ENCODE measurements at places on chromosomes 6 and 20. TPM values are rescaled to one million over a fixed set of nuclear protein-coding genes. Genes with fewer than 3 reads are reported as not detected.

CRYBG1 gene
- 4.3 TPM for polyA plus RNA-seq

RIPOR3 gene
- polyA plus RNA-seq: 6.7 TPM

TBX18 gene
- polyA plus RNA-seq: 31.3 TPM

GCNT2 gene
- polyA plus RNA-seq: 2.4 TPM

DNA sequence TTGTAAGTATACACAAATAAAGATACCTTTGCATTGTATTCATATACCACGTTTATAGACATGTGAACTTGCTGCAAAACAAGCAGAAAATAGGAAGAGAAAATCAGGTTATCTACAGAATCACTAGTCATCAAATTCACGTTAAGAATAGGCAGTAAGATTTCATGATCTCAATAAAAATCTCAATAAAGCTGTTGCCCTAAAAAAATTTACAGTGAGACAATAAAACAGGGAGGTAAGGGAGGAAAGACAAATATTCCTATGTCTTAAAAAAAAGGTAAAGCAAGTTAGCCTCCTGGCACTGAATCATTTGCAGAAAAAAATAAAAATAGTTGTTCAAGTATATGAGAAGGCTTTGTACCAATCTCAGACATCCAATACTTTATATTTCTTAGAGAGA lies 44.1 kb downstream of the GPX5 start:
- no peak for DNase-seq

- DNase-seq: no peak
These were observed 65.6 kb downstream of the TULP4 start for GRCh38 chr6:158377860-158378259.

- peak; percentile 36 for DNase-seq
These were observed 123.0 kb upstream of the AKIRIN2 start for GRCh38 chr6:87824958-87825491.

DNA sequence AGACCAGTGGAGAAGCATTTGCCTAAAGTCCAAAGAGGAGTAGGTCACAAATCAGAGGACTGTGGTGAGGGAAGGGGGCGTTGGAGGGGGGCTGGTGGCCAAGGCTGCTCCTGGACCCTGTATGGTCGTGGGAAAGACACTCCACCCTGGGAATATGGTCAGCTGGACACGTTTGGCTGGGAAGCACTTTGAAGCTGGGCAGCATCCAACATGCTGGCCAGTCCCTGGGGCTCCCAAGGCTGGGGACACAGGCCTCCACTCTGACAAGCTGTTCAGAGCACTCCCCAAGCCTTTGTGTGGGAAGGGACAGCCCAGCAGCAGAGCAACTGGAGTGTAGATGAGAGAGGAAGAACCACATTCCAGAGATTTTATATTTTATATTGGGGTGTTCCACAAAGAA lies 203.2 kb downstream of the ANKRD60 start:
- no peak for DNase-seq

- DNase-seq: no peak
These were observed 34.0 kb downstream of the AFDN start for GRCh38 chr6:167860550-167861226.

DNA sequence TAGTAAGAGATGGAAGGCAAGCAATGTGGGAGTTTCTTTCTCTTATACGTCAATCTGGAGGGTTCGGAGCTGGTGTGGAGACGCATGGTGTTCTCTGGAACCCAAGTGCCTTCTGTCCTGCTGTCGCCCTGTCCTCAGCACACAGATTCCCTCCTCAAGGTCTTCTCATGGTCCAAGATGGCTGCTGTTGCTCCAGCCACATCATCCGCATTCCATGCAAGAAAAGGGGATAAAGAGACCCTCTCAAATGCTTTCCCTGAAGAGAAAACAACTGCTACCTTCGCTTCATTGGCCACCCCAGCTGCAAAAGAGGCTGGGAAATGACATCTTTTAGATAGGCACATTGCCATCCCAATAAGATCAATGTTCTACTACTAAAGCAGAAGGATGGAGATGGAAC lies 151.2 kb downstream of the ANKRD60 start:
- no peak for DNase-seq

GRCh38 chr6:114288701-114289495 lies 53.9 kb downstream of the HS3ST5 start:
- peak; percentile 35 for DNase-seq

GRCh38 chr6:90846824-90847223 lies 260.0 kb upstream of the MAP3K7 start:
- no peak for DNase-seq

DNA sequence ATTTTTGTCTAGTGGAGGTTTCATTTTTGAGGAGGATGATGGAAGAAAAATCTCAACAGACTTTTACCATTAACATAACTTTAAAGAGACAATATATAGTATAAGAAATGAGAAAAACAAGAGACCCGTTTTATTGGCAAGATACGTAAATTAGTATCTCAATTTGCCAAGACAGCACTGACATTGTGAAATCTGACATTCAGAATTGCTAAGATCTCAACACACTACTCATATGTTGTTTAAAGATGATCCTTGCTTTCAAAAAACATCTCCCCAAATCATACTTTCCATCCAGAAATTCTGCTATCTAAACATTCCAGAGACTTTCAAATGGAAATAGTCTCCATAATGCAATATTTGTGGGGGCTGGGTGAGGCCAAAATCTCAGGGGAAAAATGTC lies 220.9 kb upstream of the CEP162 start:
- no peak for DNase-seq

DNA sequence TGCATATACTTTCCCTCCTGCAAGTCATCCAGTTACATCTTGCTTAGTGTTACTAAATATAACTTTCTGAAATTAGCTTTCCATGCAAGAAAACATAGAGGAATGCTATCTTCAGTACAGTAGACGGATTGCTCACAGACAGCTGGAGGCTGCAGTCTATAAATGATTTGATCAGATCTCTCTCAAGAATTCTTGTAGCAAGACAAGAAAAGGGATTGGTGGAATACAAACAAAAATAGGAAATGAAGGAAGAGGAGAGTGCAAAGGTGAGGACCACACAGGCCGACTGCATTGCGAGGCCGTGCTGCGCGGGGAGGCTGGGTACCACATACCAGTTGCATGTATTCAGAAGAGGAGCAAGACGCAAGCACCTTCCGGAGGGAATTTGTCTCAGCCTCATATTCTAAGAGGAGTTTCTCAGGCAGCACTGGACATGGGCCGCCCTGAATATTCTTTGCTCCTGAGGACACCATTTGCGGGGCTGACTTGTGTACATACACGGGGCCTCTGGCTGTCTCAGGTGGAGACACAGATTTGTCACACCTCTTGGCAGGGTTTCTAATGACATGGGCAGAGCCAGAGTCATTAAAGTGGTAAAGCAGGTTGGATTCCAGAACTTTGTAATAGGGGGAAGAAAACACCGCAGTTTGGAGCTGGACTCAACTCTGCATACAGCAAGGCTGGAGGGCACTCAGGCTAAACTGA lies 22.7 kb upstream of the KIF25 start:
- peak; percentile 24 for DNase-seq

DNA sequence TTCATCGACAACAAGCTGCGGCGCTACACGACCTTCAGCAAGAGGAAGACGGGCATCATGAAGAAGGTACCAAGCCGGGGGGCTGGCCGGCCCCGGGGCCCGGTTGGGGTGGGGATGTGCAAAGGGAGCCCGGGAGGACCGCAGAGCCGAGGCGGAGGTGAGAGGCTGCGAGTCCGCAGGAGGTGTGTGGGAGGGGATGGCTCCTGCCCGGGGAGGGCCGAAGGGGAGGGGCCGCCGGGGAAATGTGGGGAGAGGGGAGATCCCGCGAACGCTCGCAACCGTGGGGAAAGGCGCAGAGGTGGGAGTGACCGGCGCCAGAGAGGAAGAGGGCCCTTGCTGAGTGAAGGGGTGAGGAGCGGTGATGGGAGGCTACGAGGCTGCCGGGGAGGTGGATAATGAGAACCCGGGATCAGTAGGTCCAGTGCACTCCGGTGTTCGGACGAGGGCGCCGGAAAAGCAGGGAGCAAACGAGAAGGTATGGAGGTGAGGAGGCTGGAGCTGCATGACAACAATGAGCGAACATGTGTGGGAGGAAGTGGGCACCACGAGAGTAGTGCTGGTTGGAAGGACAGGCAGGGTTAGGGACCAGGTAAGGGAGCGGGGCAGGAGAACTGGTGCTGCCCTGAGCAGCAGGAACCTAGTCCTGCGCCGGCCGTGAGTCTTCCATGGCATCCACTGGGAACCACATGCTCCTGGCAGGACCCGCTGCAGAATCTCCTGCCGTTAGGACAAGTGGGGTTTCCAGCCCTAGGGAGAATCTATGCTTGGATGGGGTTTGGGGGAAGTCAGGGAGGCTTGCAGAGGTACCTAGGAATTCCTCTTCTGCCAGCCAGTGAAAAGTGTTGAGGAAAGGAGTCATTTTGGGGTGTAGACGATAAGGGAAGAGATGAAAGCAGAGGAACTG lies 1.3 kb downstream of the SRF start:
- peak; percentile 31 for DNase-seq

- peak; percentile 13 for DNase-seq
These were observed 39.2 kb upstream of the RNF8 start for GRCh38 chr6:37314487-37315156.

- peak; percentile 71 for DNase-seq
These were observed 47.1 kb downstream of the MCUR1 start for GRCh38 chr6:13767121-13767808.

DNA sequence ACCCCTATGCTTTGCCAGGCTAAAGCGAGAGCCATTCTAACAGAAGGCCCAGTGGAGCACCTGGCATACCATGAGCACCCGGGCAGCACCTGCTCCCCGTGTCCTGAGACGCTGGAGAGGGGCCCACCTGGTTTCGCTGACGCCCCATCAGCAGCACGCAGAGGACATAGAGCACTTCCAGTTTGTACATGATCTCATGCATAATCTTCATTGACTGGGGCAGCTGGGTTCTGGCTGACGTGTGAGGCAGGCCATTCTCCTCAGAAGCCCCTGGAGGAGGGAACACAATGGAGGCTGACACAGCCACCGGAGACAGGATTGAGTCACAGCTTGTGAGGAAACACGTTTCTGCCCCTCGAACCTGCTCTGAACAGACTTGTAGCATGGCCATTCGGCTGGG lies 65.4 kb downstream of the MYH7B start:
- no peak for DNase-seq

- DNase-seq: peak; percentile 9
These were observed 501.2 kb downstream of the MMUT start for GRCh38 chr6:48961781-48962415.

DNA sequence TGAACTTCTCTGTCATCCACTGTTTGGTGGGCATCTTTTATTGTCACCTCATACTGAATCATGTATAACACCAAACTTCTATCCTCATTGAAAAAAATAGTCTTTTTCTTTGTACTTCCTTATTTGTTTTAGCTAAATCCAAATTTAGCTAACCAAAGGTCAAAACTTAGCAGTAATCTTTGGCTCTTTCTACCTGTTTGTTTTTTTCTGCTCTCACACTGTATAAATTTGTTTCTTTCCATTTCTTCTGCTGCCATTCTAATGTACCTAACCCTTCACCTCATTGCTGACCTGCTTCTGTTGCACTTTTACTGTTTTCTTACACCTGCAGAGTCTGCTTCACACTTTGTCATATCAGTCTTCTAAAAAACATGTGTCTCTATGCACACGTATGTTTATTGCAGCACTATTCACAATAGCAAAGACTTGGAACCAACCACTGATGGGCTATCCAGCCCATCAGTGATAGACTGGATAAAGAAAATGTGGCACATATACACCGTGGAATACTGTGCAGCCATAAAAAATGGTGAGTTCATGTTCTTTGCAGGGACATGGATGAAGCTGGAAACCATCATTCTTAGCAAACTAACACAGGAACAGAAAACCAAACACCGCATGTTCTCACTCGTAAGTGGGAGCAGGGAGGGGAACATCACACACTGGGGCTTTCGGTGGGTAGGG lies 7.2 kb downstream of the ATRN start:
- no peak for DNase-seq
